ENCODE measurements at places on chromosomes 2 and 18.
A peak's percentile ranks its signal among the peaks of the same experiment; 100 is the strongest.

DNA sequence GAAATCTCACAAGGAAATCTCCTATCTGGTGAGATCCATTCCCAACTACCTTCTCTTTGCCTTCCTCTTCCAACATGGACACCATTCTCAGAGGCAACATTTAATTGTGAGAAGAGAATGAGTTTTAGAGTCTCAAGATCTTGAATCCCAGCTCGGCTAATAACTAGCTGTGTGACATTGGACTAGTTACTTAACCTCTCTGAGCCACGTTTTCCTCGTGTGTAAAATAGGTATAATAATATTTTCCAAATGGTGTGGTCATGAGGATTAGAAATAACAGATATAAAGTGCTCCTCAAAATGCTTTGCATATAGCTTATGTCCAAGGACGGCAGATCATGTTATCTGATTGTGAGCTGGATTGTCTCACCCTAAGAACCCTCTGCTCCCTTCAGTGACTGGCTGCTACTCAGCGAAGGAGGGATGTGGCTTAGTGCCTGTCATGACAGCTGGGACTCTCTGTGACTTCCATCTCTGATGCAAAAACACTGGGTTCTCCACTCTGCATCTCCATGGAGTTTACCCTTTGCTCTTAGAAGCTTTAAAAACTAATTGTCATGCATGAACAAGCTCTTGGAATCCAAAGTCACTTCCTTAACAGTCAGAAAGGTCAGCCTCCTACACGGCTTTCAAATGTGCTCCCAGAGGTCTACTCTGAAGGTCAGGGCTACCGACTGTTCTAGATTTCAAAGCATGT, 38.4 kb upstream of the MRPL19 start:
- no peak for DNase-seq

- no peak for DNase-seq
These were observed 94.0 kb upstream of the ANKRD30BL start for GRCh38 chr2:132255714-132256113.

GRCh38 chr2:58515827-58516573, 274.9 kb upstream of the FANCL start:
- no peak for DNase-seq

DNA sequence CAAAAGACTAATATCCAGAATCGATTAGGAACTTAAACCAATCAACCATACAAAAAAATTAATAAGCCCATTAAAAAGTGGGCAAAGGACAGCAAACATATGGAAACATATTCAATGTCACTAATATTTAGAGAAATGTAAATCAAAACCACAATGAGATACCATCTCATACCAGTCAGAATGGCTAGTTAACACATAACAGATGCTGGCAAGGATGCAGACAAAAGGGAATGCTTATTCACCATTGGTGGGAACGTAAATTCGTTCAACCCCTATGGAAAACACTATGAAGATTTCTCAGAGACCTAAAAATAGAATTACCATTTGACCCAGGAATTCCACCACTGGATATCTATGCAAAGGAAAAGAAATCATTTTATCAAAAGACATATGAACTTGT, 468.2 kb upstream of the ST6GAL2 start:
- DNase-seq: no peak

DNA sequence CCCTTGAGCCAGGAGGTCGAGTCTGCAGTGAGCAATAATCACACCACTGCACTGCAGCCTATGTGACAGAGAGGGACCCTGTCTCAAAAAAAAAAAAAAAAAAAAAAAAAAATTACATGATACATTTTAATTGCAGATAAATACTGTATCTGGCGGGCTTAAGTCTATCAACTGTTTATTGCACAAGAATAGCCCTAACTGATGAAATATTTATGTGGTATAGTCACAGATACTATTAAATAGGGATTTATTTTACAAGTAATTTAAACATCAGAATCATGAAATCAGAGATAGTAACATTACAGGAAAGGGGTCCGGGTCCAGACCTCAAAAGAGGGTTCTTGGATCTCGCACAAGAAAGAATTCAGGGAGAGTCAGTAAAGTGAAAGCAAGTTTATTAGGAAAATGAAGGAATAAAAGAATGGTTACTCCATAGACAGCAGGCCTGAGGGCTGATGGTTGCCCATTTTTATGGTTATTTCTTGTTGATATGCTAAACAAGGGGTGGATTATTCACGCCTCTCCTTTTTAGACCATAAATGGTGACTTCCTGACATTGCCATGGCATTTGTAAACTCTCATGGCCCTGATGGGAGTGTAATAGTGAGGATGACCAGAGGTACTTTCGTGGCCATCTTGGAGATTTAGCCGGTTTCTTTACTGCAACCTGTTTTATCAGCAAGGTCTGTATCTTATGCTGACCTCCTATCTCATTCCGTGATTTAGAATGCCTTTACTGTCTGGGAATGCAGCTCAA, 166.6 kb downstream of the PMAIP1 start:
- no peak for DNase-seq

DNA sequence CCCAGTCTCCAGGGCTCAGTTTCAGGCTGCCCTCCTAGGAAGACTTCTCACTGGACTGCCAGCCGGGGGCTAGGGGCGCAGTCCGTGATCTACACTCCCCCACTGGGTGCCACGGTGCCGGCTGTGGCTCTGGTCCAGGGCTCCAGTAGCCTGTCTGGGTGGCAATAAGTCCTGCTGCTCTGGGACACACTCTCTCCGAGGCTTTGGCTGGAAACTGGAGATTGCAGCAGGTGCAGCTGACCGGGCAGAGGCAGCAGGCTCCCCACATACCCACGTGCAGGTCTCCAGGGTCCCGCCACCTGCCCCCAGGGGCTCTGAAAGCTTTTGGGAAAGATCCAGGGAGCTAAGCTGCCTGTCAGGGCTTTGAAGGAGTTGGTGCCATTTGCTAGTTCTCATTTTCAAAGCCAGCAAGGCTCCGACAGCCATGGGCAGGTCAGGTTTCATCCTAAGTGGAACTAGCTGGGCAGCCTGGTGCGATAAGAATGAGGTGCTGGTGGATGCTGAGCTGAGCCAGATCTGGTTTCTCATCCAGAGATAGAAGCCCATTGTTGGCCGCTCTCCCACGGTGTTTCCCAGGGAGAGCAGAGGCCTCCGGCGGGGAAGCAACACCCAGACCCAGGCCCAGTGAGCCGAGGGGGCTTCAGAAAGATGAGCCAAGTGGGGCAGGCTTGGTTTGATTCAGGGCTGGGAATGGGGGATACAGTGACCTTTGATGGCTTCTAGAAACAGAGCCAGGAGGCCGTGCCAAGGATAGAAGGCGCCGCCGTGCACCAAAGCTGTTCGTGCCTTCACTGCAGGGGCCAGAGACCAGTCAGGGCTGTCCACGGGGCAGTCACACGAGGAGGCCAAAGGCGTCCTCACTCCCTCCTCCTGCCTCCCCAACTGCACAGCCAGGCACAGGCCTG, 141.7 kb upstream of the GPC1 start:
- DNase-seq: no peak

- DNase-seq: no peak
These were observed 22.3 kb downstream of the DNAH7 start for GRCh38 chr2:196046123-196046917.

- no peak for DNase-seq
These were observed 84.1 kb downstream of the RAPH1 start for GRCh38 chr2:203451011-203451410.

DNA sequence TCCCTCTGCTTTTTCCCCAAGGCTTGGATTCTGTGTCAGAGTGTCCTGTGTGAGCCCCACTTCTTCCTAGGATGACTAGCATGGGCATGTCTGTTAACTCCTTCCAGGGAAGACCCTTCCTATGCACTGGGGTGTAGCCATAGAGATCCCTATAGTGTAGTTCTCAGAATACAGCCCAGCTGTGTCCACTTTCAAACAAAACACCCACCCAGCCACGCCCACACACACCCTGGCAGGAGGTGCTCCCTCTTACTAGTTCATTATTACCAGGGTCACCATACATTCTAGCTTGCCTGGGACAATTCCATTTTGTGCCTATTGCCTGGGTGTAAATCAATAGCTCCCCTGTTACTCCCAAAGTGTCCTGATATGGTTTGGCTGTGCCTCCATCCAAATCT, 195.6 kb downstream of the MYCN start:
- DNase-seq: no peak

DNA sequence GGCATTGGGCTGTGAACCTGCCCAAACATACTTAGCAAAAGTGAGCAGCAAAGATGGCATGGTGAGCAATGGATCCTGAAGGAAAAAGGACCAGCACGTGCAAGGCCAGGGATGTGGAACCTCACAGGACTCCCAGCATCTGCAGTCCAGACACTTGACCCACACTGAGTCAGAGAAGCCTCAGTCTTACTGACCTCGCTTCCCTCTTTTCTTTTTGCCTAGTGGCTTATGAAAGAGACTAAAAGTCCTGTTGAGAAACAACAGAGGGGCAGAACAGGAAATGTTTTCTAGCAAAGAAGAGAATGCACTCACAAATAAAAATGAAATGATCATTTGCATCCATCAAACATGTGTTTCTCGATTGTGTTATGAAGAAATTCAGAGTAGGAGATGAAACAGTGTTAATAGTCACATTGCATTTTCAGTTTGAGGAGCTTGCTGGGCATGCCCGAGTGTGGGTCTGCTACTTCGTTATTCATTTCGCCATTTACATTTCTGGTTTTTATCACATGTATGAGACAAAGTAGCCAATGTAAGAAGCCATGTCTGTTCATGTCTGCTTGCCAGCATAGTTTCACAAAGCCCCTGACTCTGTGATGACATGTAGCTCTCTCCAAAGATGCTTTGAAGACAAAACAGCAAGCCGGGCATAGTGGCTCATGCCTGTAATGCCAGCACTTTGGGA, 118.4 kb downstream of the INO80D start:
- no peak for DNase-seq

DNA sequence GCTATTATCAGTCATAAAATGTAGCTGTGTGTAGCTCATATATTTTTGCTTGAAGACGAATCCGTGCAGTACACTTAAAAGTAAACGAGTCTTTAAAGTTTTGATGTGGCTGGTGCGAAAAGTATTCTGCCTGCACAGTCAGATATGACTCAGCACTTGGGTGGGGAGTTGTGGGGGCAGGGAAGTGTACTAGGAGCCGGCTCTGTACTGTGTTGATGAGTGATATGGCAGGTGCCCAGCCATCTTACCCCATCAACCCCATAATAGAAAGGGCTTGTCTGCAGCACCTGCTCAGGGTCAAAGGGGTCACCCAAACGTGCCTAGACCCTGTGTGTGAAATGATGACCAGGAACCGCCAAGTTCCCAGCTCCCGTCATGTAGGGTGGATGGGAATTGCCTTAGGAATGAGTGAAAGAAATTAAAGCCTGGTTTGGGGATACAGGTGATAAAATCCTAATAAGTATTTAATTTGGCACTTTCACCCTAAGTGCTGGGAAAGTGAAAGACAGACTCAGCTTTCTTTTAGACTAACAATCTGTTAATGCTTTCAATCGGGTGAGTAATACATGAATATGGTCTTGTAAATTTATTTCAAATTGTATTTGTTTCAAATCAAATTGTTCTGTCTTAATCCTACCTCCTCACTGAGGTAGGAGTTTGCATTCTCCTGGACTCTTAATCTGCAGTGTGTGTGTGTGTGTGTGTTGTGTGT, 48.0 kb downstream of the BCL2L11 start:
- peak; percentile 62 for DNase-seq

DNA sequence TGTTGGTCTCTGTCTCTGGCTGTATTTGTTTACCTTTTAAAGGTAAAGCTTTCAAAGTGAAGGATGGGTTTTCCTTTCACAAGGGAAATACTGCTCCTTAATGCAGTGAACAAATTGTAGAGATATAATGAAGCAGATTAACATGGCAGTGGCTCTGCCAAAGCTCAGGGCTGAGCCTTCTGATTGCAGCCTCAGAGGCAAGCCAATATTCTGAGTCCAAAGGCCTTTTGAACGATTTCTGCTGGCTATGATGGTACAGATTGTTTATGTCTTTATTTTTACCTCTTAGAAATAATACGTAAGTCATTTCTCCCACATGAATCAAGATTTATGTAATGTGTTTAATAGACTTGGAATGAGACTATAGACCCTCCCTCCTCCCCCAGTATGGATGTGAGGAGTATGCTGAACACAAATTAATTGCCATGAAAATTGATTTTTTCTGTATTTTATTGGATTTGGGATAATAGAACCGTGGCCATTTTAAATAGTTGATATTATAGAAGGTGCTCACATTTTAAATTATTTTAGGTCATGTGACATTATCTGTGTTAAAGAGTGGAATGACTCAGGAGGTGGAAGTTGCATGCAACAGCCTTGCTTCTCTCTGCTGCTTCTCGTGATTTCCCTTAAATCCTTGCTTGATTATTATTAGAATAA, 772 bp downstream of the SCN2A start:
- no peak for DNase-seq

All from stimulated activated CD4-positive, alpha-beta T cell treated with anti-CD3 and anti-CD28 coated beads, Interleukin-12 subunit alpha, Interleukin-12 subunit beta, amount 100 ng/mL, for 24 hours (primary cell).